ENCODE measurements at places on chromosomes 6 and 20.

DNA sequence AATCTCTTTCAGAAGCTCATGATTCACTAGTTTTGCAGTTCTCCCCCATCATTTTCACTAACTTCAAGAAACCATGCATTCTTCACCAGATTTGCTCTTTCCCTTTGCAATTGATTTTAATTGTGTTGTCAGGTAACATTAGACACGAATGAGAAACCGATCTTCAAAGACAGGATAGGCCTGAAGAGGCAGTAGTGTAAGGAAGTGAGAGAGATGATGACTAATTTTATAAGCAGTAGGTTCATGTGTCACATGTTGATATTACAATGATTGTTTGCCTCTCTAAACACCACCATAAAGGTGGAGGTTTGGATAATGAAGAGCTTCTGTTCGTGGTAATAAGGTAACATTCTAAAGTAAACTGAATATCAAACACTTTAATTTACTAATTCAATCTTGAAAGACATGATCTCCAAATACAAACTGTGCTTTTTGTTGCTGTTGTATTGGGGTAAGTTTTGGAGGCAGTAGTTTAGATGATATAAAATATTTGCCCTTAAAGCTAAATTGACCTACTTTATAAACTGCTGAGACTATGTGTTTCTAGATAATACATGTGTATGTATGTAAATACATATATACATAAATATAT, 207.2 kb downstream of the PHACTR1 start:
- DNase-seq, result no peak
- H3K36me3 ChIP-seq, result no peaks in the 10 kb centered on the region
- no peak overlapping the region for H3K27ac ChIP-seq
- H3K4me3 ChIP-seq, result no peak overlapping the region

GRCh38 chr6:93515736-93516135, 96.4 kb upstream of the EPHA7 start:
- H3K4me3 ChIP-seq, result no peak overlapping the region
- no peaks in the 10 kb centered on the region for H3K4me1 ChIP-seq
- no peak overlapping the region for H3K27ac ChIP-seq
- no peak for DNase-seq

DNA sequence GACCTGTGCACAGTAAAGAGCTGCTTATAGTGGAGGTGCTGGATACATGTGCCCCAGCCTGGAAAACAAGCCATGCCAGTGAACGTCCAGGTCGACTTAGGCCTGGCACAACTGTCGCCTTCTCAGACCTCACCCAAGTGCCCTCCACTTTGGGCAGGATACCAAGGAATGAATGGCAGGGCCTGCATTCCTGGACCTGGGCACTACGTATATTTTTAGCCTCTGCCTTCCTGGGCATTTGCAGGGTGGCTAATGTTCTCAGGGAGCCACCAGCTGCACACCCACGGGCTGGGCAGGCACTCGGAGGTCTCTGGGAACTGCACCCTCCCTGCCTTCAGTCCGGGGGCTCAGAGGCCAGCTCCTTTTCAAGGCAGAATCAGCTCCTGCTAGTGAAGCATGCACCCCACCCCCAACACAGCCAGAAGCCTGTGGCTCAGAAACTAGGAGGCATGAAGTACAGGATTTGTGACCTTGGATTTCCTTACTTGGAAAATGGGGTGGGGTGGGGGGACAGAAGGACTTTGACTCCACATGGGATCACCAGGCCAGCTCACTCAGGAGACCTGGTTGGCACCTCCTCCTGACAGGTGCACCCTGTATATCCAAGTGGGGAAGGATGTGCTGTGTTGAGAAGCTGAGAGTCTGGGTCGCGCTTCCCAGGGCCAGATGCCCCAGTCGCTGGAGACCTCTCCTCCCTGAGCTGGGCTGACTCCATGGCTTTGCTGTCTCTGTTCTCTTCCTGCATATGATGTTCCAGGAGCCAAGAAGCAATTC, 2.5 kb upstream of the LSM14B start:
- H3K27me3 ChIP-seq, result no peaks in the 10 kb centered on the region
- peaks cover 13% of the 10 kb centered on the region for H3K36me3 ChIP-seq
- no peak overlapping the region for H3K4me3 ChIP-seq

DNA sequence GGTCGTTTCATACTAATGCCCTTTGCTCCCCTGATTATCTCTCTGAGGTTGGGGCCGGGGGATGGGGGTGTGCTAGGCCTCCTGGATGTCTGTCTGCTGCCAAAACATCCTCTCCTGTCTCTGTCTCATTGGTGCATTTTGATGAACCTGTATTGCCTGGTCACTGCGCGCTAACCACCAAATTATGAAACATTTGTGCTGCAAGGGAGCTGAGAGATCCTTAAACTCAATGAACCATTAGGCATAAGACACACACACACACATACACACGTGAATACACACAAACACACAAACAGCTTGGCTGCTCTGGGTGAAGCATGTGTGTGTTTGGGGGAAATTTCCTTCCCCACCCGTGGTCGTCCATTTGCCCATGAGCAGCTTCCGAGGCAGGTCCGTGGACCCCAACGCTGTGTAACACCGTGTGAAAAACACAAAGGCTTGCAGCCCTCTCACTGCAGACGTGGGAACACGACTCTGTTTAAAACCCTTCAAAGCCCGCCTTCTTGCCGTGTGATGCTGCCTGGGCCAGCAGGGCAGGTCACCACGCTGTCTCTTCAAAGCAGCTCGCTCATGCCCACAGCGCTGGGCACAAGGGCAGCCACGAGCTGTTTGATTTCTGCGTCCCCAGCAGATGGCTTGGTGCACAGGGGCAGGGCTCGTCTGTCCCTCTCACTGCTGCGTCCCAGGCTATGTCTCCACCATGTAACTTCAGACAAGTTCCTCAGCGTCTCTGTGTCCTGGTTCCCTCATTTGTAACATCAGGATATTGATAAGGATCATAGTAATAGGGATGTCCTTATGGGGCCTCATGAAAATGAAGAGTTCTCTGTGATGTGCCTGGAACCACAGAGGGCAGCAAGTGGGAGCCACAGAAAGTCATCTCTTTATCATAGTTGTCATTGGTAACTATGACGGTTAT, 96.8 kb downstream of the CDH26 start:
- H3K27me3 ChIP-seq, result no peaks in the 10 kb centered on the region
- peak; percentile 52 for DNase-seq
- peaks cover 56% of the 10 kb centered on the region for H3K4me1 ChIP-seq
- peak overlapping the region; percentile 71 for H3K4me3 ChIP-seq
- peak overlapping the region; percentile 96 for H3K27ac ChIP-seq

DNA sequence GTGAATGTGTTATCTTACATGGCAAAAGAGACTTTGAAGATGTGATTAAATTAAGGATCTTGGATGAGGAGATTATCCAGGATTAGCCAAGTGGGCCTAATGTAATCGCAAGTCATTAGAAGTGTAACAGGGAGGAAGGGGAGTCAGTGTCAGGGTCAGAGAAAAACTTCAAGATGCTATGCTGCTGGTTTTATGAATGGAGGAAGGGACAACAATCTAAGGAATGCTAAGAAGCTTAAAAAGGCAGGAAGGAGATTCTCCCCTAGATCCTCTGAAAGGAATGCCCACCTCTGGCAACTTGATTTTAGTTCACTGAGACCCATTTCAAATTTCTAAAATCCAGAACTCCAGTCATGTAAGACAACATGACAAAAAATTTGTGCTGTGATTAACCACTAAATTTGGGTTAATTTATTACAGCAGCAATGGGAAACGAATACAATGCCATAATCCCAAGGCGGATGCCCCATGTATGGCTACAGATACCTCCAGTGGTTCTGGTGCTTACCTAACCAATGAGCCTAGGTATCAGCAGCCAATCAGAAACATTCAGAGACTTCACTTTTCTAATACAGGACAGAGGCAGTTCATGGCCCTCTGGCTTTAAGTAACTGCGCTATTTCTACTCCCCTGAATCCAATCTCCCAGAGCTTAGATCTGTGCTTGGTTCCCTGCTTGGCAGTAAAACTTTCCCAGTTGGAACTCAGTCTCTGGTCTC, 3.6 kb upstream of the TAAR8 start:
- H3K4me1 ChIP-seq, result no peaks in the 10 kb centered on the region
- no peaks in the 10 kb centered on the region for H3K36me3 ChIP-seq
- no peak for DNase-seq
- H3K27me3 ChIP-seq, result peaks cover 19% of the 10 kb centered on the region
- H3K4me3 ChIP-seq, result no peak overlapping the region

- no peak overlapping the region for H3K4me3 ChIP-seq
- peaks cover 4% of the 10 kb centered on the region for H3K27me3 ChIP-seq
- no peaks in the 10 kb centered on the region for H3K36me3 ChIP-seq
Observed at GRCh38 chr6:7811441-7811840, 85.5 kb downstream of the BMP6 start.

- no peaks in the 10 kb centered on the region for H3K36me3 ChIP-seq
- no peak overlapping the region for H3K27ac ChIP-seq
- no peaks in the 10 kb centered on the region for H3K4me1 ChIP-seq
- no peaks in the 10 kb centered on the region for H3K27me3 ChIP-seq
Observed at GRCh38 chr20:18397030-18397429, 69.8 kb downstream of the DZANK1 start.

DNA sequence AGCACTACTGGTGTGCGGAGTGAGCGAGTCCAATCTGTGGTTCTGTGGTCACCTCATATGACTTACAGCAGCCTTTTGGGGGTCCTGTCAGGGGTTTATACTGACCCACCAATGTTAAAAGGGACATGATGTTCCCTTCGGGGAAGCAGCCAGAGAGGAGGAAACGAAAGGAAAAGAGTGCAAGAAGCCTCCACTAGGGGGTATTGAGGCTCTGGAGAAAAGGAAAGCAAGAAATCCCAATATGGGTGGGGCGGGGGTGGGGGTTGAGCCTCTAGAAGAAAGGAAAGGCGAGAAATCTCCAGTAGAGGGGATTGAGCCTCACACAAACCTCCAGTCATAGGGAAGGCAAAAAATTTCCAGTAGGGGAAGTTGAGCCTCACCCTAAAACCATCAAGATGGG, 249.3 kb upstream of the ECI2 start:
- no peak for DNase-seq
- no peaks in the 10 kb centered on the region for H3K27me3 ChIP-seq
- no peak overlapping the region for H3K4me3 ChIP-seq

GRCh38 chr20:38094373-38094891, 60.9 kb downstream of the RPRD1B start:
- peaks cover 24% of the 10 kb centered on the region for H3K36me3 ChIP-seq
- H3K4me3 ChIP-seq, result no peak overlapping the region
- peaks cover 15% of the 10 kb centered on the region for H3K4me1 ChIP-seq
- H3K27ac ChIP-seq, result no peak overlapping the region
- H3K27me3 ChIP-seq, result no peaks in the 10 kb centered on the region

- H3K27ac ChIP-seq, result no peak overlapping the region
- no peaks in the 10 kb centered on the region for H3K4me1 ChIP-seq
- no peaks in the 10 kb centered on the region for H3K36me3 ChIP-seq
- peaks cover 19% of the 10 kb centered on the region for H3K27me3 ChIP-seq
Observed at GRCh38 chr20:54179946-54180345, 6.2 kb upstream of the CYP24A1 start.

DNA sequence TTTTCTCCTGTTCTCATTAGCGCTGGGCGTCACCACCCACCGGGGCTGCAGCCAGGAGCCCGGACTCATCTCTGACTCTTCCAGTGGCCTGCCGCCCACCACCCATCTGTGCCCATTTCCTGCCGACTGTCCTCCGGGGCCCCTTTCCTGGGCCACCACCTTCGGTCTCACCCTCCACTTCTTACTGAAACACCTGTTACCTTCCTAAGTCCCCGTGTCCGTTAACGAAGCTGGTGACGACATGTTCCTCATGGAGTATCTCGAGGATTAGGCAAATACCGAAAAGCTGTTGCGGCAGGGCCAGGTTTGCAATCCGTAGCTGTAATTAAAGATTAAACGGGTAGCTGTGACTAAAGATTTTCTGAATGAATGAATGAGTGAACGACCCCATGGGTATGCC, 80.2 kb downstream of the SRC start:
- no peak for DNase-seq
- H3K27ac ChIP-seq, result no peak overlapping the region
- H3K27me3 ChIP-seq, result peaks cover 20% of the 10 kb centered on the region
- H3K4me1 ChIP-seq, result no peaks in the 10 kb centered on the region
- no peaks in the 10 kb centered on the region for H3K36me3 ChIP-seq

DNA sequence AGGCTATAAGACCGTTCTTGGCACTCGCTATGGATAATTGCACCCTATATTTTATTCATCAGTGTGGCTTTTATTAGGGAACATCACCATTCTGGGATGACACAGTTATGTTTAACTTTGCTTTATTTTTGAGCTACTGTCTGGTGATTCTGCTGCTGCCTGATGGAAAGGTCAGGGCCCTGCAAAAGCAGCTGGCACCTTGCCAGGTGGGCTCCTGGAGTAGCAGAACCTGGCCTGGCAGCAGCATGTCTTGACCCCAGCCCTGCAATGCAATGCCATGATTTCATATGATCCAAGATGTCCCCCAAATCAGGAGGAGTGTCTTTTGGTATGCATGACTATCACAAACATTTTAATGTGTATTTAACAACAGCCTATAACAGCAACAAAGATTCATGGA, 228.4 kb upstream of the RSPO3 start:
- H3K36me3 ChIP-seq, result no peaks in the 10 kb centered on the region
- DNase-seq, result no peak
- H3K27me3 ChIP-seq, result no peaks in the 10 kb centered on the region
- no peaks in the 10 kb centered on the region for H3K4me1 ChIP-seq
- H3K4me3 ChIP-seq, result no peak overlapping the region

- H3K27me3 ChIP-seq, result peaks cover 37% of the 10 kb centered on the region
- no peak overlapping the region for H3K4me3 ChIP-seq
- DNase-seq, result no peak
- no peaks in the 10 kb centered on the region for H3K4me1 ChIP-seq
- no peaks in the 10 kb centered on the region for H3K36me3 ChIP-seq
Observed at GRCh38 chr6:137017081-137017480, 27.7 kb downstream of the IL20RA start.

All from DND-41 (cell line).